ENCODE measurements at places on chromosomes 1 and 21. TPM values are rescaled to one million over a fixed set of nuclear protein-coding genes. Genes with fewer than 3 reads are reported as not detected.

- DNase-seq = no peak
These were observed 20.0 kb upstream of the ITLN1 start for GRCh38 chr1:160904783-160905616.

- DNase-seq = no peak
These were observed 51.8 kb downstream of the ST6GALNAC5 start for GRCh38 chr1:76919085-76919484.

DNA sequence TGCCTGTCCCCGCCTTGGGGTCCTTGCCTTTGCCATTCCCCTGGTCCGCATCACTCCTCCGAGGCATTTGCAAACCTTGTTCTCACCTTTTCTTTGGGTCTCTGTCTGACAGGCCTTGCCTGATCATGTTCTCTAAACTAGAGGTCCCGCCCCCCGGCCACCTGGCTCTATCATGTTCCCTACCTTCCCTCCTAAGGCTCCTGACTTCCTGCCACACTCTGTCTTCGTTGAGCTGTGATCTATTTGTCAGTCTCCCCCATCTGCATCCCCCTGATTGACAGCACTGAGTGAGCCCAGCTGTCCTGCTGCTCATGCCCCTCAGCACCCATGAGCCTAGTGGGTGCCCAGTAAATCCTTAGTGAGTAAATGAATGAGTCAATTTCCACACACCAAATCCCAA, 22.8 kb downstream of the ERG start:
- DNase-seq = no peak

GRCh38 chr21:32934829-32935228, 90.9 kb upstream of the OLIG2 start:
- no peak for DNase-seq

GRCh38 chr1:53739109-53739681, at the start of gene GLIS1:
Gene GLIS1, minus strand, starts transcription at chr1:53739164. Its CDS starts 1,100 bp downstream, at chr1:53738064.
- DNase-seq = peak; percentile 87

DNA sequence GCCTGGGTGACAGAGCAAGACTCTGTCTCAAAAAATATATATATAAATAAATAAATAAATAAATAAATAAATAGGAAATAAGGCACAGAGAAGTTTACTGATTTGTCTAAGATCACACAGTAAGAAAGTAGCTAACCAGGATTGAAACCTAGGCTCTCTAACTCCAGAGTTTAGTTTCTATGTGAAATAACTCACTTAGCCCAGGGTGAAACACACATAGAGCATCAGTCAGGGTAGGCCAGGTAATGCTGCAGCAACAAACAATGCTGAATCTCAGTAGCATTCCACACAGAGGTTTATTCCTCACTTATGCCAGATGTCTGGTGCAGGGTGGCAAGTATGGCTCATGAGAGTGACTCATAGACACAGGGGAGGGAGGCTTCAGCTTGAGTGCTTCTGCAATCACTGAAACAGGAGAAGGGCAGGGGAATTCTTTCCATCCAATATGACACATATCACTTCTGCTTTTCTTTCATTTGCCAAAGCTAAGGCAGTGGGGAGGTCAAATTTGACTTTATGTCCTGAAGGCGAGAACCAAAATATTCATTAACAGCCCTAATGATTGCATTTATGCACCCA, 37.1 kb upstream of the KANK4 start:
- DNase-seq = no peak

DNA sequence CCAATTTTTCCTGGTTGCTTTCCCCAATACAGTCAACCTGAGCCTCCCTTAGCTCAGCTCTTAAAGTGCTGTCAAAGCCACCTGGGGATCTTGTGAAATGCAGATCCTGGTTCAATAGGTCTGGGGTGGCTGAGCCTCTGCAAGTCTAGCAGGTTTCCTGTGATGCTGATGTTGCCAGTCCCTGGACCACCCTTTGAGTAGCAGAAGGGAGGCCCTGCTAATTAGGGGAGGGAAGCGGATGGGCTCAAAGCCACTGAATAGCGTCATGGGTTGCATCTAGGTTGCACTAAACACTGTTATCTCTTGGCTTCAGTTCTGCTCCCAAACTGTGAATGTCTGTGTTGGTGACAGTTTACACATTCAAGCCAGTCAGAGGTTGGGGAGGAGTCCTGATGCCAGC, 127.2 kb downstream of the KAZN start:
- no peak for DNase-seq

DNA sequence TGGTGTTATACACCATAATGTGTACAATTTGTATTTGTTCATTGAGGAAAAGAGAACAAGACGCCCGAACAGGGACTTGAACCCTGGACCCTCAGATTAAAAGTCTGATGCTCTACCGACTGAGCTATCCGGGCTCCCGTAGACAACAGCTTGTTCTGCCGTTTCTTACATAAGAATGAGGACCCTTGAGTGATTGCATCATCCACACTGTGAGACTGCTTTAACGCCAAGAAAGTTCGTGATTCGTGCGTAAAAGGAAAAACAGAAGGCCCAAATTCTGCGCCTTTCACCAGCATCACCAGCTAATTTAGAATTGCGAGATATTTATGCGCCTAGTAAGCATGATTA, 9.3 kb upstream of the MDM4 start:
- DNase-seq = peak; percentile 92

GRCh38 chr1:66284746-66285145, 249.2 kb upstream of the SGIP1 start:
- DNase-seq = no peak

GRCh38 chr1:246152986-246153431, 354.1 kb downstream of the SMYD3 start:
- DNase-seq = no peak

- DNase-seq = no peak
These were observed 128.3 kb upstream of the HMGB4 start for GRCh38 chr1:33735624-33736023.

DNA sequence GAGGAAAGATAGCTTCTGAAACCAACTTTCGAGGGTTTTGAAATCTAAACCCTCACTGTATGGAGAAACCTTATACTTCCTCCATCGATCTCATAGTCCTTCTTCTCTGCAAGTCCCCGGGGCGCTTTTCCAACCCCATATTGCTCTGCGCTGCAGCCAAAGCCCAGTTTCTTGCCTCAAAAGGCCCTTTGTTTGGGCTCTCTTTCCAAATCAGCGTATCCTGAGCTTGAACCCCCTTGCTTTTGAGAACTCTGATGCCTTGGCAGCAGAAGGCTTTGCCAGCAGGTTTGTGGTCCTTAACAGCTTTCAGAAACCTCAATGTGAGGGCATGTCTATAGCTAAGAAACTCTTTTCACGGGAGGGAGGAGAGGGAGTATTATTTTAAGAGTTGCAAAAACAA, 21.6 kb downstream of the PLPP3 start:
- DNase-seq = no peak

GRCh38 chr1:238401144-238401543, 510.4 kb upstream of the ZP4 start:
- DNase-seq = no peak

DNA sequence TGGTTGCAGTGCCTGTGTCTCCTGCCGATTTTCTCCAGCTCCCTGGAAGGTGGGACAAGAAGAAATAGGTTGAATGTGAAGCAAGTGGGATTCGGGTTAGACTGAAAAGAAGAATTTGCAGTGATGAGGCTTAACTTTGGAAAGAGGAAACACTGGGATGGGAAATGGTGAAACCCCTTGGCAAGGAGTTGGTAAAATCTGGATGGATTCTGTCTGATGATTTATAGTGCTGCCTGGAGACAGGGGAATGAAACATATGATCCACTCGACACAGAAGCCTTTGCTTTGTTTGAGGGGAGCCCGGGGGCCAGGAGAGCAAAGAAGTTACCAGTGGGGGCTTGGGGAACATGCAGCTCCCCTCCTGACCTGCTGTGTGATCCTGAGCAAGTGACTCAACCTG, 67.2 kb downstream of the UBIAD1 start:
- DNase-seq = no peak

- peak; percentile 85 for DNase-seq
These were observed 2.8 kb upstream of the IGSF8 start for GRCh38 chr1:160101037-160101716.

DNA sequence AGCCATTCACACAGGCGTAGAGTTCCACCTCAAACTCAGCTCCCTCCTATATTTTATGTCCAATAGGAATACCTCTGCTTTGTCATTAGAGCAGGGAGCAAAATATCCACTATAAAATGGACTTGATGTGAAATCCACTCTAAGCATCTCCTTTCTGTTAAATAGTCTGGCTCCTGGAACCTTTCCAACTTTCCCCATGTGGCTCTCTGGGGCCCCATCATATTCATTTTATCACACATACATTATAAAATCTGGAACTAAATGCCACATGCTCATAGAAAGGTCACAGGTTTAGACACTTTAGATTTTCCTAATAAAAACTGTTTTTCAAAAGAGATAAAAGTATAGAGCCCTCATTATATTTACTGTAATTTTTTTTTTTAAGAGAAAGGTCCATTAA, 82.1 kb downstream of the PTPN14 start:
- DNase-seq = no peak

DNA sequence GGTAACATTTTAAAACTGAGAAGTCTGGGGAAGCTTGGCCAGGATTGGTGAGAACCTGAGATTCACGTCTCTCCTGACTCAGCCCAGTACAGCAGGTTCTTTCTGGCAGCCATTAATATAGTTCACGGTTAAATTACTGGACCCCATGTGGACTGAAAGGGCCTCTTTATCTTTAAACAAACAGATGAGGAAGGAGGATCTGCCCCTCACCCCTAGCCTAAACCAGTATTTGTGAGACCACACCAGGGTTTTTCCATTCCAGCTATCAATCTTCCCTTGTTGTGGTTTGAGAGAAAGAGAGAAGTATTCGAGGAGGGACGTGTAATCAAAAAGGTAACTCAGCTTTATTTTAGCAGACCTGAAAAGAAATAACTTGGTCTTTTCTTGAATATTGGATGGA, 137.1 kb downstream of the PROX1 start:
- DNase-seq = no peak

DNA sequence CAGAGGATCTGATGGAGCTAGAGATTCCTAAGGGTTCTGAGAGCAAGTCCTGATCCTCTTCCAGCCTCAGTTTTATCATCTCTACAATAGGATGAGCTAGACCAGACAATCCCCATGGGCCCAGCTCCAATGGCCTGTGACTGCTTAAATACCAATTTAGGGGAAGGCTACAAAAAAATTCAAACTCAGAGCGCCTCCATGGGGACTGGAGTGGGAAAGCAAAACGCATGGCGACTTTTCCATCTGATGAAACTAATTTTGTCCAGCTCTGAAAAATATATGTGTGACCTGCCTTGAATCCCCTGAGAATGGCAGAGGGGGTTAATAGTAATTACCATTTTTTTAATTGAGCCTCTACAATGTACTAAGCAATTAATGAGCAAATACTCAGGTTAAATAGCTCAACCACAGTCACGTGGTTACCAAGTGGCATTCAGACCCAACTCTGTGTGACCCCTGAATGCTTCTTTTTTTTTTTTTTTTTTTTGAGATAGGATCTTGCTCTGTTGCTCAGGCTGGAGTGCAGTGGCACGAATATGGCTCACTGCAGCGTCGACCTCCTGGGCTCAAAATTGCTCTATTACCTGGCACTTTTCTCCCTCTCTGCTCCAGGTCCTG, 8.4 kb downstream of the EXTL1 start:
- DNase-seq = no peak

DNA sequence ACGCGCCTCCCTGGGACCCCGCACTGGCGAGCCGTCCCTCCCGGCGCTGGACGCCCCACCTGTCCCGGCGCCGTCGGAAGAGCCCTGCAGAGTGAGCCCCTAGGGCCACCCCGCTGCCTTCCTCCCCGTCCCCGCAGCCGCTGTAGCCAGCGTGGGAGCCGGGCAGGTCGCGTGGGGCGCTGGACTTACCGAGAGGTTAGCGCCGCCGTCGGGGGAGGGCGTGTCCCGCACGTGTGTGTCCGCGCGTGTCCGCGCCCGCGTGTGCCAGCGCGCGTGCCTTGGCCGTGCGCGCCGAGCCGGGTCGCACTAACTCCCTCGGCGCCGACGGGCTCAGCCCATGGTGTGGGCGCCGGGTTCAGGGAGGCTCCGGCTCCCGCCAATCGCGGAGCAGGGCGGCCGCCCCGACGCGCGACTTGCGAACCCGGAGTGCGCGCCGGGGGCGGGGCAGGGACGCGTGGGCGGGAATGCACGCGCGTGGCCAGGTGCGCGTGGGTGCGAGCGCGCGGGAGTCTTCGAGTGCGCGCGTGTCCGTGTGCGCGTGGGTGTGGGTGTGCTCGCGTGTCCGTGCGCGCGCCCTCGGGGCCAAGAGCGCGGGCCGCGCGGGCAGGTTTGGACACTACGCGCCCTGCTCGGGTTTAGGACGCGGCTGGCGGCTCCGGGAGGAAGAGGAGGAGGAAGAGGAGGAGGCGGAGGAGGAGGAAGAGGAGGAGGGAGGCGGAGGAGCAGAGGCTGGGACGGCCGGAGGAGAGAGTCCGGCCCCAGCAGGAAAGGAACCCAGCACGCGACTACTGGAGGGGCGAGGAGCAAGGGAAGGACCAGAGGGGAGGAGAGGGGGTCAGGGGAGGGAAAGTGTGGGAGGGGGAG, 145.2 kb upstream of the ETS2 start:
- no peak for DNase-seq

DNA sequence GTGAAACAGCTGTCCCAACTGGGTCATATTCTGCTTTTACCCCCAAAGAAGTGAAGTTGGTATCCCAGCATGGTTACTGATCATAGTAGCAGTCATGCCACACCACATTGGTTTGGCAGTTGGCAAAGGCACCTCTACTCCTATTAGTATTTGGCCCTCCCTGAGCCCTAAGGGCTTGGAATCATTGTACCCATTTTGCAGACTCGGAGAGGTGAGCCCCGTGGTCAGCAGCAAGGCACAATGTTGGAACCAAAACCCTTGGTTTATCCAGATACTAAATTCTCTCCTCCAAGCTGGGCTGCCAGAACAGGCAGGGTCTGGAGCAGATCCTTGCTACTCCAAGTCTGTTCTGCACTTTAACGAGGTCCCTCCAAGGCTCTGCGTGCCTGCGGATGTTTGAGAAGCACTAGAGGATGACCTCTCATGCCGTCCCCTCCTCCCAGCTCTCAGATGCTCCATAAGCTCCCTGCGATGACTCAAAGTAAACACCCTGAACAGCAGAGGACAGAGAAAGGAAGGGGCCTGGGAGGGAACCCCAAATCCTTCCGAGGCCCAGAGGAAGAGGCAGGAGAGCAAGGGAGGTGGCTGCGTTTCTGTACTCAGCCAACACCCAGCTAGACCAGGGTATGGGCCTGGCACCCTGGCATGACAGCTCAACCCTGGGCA, 89.3 kb downstream of the PAX7 start:
- no peak for DNase-seq

FCER1G gene
- not detected for total RNA-seq

CELA3B gene
- not detected for total RNA-seq

NBPF15 gene
- total RNA-seq = 61.4 TPM

ADGRL2 gene
- total RNA-seq = 96.3 TPM

CCDC17 gene
- total RNA-seq = 3.6 TPM

GBP4 gene
- 1.2 TPM for total RNA-seq

WARS2 gene
- total RNA-seq = 13.8 TPM

TMEM200B gene
- 8.3 TPM for total RNA-seq

LCE1E gene
- total RNA-seq = not detected

MEX3A gene
- total RNA-seq = 31.0 TPM

PLPPR5 gene
- total RNA-seq = 7.1 TPM
